Fibroblast of lung (primary cell): ENCODE measurements at places on chromosomes 1 and 21. TPM values are rescaled to one million over a fixed set of nuclear protein-coding genes. Genes with fewer than 3 reads are reported as not detected.

FCRLA gene
- total RNA-seq: under 0.01 and 0.17 TPM in 2 replicates

LRRC8D gene
- total RNA-seq: 28.8 and 41.0 TPM in 2 replicates

DNA sequence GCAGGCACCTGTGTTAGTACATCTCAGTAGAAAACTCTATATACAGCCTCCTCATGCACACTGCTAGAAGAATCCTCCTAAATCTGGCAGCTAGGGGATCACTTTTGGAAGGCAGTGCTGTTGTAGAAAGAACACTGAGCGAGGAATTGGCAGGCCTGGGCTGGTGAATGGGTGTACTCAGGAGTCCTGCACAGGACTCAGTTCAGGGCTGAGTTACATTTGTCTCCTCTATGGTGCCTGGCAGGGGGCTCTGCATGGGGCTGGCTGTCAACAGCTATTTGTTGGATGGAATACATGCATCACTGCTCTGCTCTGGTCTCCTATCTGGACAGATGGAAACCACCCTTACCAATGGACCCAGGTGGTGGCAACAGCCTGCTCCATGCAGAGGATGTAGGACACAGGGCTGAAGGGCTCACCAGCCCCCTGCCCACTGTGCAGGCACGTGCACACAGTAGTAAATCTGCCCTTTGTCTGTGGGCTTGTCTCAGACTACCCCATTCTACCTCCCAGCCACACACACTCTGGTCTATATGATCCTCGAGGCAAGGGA is 74.2 kb downstream of the LRIG2 start:
- H3K27me3 ChIP-seq: no peaks in the 10 kb centered on the region
- H3K4me3 ChIP-seq: no peak overlapping the region
- DNase-seq: no peak
- H3K36me3 ChIP-seq: no peaks in the 10 kb centered on the region
- H3K27ac ChIP-seq: no peak overlapping the region

DNA sequence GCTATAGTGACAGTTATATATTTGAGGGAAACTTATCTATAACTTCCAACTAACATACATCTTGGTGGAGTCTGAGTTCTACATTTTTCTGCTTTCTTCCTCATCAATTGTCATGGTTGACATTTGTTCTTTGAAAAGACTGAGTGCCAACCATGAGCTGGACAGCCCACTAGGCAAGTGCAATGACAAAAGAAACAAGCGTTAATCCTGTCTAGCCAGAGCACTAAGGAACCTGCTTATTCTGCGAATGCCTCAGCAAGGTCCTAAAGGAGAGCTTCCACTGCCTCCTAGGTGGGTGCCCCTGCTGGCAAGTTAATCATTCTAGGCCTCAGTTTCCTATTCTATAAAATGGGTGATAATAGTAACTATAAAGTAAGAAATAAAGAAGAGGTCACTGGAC is 44.8 kb downstream of the IRF2BP2 start:
- no peaks in the 10 kb centered on the region for H3K27me3 ChIP-seq
- no peaks in the 10 kb centered on the region for H3K4me1 ChIP-seq
- no peak overlapping the region for H3K27ac ChIP-seq

DNA sequence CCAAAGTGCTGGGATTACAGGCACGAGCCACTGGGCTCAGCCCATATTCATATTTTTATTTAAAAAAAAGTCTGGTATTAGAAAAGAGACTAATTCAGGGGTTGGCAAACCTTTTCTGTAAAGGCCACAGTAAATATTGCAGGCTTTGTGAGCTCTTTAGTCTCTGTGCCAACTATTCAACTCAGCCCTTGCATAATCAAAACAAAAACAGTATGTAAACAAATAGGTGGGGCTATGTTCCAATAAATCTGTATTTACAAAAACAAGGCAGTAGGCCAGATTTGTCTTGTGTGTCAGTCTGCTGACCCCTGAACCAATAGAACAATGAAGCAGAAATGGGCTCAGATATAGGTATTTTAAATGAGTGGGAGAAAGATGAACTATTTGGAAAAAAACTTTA is 49.3 kb downstream of the CDC42BPA start:
- no peaks in the 10 kb centered on the region for H3K36me3 ChIP-seq
- no peak for DNase-seq
- no peak overlapping the region for H3K4me3 ChIP-seq
